ENCODE measurements at places on chromosomes 2 and 18. TPM values are rescaled to one million over a fixed set of nuclear protein-coding genes. Genes with fewer than 3 reads are reported as not detected.

LINC00305 gene
- total RNA-seq: not detected

PEX13 gene
- total RNA-seq: 27.8 TPM

LRP2 gene
- total RNA-seq: 3.8 TPM

CHRND gene
- total RNA-seq: 0.17 TPM

CXCR1 gene
- total RNA-seq: not detected

NEU2 gene
- total RNA-seq: not detected

ATP6V1B1 gene
- 0.39 TPM for total RNA-seq

DSC2 gene
- 24.8 TPM for total RNA-seq

MZT2B gene
- 256 TPM for total RNA-seq

IL37 gene
- not detected for total RNA-seq

LYPD6 gene
- 31.0 TPM for total RNA-seq

ASAP2 gene
- 48.6 TPM for total RNA-seq

MC2R gene
- total RNA-seq: not detected

SLC30A3 gene
- total RNA-seq: 2.9 TPM

LYG1 gene
- total RNA-seq: 0.69 TPM

NR4A2 gene
- total RNA-seq: 4.0 TPM

SPC25 gene
- total RNA-seq: 9.4 TPM

Measured in spinal cord (tissue), 10 donors.